ENCODE measurements at places on chromosomes 6 and 20.

- DNase-seq = no peak
These were observed 550.5 kb upstream of the MARCKS start for GRCh38 chr6:113306552-113307145.

- peak; percentile 18 for DNase-seq
These were observed 101.2 kb downstream of the NUS1 start for GRCh38 chr6:117776441-117776840.

DNA sequence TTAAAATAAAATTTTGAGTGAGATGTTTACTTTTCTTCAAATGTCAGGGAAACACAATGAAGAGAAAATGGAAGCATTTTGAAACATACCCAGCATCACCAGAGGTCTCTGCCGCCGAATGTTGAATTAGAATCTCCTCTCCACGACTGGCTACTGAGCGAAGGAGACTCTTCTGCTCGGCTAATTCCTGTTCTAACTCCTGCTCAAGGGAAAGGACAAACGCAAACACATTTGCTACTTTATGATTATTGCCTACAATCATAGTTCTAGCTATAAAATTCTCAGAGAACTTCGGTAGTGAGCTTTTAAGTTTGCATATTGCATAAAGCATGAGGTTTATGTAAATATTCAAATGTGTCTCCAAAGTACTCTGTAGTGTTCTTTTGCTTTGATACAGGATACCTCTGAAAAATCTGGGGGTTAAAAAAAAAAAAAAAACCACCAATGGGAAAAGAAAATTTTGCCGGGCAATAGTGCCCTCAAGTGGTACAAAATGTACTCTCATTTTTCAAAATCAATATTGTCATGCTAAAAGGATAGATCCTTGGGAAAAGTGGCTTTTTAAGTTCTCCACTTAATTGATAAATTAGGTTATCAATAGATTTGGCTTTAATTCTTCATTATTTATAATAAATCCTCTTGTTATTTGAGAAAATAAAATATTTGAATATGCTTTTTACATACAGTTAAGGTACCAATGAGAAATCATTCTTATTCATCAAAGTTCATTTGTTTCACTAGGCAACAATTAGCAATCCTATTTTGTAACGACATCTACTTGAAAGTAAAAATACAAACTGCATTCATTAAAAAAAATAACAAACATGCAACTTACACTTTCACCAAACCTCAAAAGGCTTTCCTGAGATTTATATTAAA is 369.0 kb downstream of the SYNE1 start:
- peak; percentile 26 for DNase-seq

- DNase-seq = no peak
These were observed 4.7 kb upstream of the SCUBE3 start for GRCh38 chr6:35209081-35209480.

- DNase-seq = no peak
These were observed 754.8 kb upstream of the DEFB115 start for GRCh38 chr20:30502670-30503069.

DNA sequence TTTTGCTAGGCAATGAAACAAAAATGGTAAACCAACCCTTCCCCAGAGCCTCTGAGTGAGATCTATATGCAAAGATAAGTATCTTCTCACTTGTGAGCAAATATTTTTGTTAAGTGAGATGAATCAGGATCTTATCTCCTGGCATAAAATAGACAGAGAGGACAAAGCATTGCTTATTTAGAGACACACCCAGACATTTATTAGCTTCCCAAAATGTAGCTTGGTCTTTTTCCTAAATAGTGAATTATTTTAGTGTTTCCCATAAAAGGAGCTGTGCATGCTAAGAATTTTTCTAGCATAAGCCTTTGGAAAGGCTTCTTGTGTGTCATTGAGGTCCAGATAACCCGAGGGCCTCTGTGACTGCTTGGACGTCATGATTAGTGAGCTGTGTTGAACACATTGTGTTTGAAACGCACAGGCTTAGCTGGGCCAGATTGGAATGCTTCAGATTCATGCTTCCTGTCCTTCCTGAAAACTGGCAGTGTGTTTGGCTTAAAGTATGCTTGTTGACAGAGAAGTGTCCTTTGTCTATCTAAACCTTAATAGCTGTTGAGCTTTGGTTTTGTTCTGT is 16.5 kb downstream of the MTHFD1L start:
- peak; percentile 88 for DNase-seq

DNA sequence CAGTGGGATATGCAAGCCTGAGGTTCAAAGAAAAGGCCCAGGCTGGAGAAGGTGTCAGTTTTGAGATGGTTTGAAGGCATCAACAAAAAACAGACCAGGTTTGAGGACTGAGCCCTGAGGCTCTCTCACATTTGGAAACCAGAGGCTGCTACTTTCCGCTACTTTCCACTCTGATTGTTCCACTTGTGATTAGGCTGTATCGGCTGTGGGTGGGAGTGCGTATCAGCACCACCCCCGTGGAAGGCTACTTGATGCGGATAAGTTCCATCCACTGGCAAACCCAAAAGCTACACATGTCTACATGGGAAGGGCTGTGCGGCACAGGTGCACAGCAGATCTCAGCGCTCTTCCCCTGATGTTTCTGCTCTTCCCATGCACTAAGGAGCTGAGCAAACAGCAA is 198.7 kb downstream of the GMPR start:
- DNase-seq = no peak

DNA sequence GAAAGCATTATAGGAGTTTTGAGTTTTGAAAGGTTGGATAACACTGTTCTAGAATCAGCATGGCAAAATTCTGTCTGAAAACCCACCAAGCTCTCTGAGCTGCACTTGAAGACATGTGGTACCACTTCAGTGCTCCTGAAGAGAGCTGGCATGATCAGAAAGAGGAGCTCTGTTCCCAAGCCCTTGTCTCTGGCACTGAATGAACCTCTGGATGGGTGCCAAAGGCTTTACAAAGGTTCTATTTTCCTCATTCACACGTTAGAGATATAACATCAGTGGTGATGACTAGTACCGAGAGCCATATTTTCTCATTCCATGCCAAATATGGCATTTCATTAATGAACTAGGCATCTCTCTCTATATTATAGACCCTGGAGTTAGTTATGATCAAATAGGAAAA is 301.8 kb upstream of the ID4 start:
- no peak for DNase-seq

DNA sequence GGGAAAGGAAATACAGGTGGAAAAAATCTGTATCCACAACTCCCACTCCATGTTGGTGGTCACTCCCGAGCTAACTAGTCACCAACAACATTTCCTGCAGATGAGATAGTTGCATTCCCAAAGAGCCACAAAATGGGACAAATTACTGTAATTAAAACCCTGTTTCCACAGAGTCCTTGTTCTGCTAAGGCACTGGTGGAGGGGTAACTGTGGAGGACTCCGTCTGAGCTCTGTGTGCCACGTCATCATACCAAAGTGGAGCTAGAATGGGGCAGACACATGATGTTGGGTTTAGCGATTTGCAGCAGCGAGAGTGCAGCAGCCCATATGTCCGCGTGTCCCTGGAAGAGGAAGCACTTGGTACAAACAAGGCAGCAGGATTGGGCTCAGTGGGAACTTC is 172.5 kb upstream of the KCNK16 start:
- no peak for DNase-seq

DNA sequence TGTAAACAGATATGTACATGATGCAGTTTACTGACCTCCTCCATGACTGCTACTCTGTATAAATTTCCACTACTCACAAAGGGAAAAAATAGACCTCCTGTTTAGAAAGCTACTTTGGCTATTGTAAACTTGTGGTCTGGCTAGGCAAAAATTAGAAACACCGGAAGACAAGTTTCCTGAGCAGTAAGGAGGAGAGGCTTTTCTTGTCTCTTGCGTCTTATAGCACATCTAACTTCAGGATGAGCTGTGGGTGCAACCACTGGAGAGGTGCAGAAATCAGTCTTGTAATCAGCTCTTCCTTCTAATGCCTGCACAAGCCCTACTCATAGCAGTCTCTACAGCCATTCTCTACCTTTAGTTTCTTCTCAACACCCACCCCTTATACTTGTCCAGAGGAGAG is 296.5 kb upstream of the SLC35B3 start:
- no peak for DNase-seq

DNA sequence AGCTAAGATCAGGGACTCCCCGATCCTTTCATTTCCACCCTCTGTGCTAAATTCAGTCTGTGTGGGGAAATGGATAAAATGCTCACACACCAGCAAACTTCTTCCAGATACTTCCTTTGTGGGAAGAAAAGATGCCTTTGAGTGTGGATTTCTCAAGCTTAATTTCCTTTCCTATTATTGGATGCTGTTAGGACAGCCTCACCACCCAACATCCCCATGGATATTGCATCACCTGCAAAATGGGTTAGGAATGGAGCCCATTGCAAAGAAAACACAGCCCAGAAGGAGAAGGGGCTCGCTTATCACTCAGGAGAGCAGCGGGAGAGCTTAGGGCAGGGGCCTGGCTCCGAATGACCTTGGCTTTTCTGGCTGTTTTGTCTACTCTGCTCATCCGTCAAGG is 272.2 kb downstream of the CDC5L start:
- no peak for DNase-seq

GRCh38 chr20:4844751-4845465 is 123.2 kb downstream of the PRND start:
- no peak for DNase-seq

- DNase-seq = no peak
These were observed 86.9 kb downstream of the PLCG1 start for GRCh38 chr20:41224281-41224680.

- DNase-seq = no peak
These were observed 152.1 kb upstream of the STMND1 start for GRCh38 chr6:16949716-16950115.

- DNase-seq = no peak
These were observed 179.6 kb upstream of the JARID2 start for GRCh38 chr6:15066089-15066758.

DNA sequence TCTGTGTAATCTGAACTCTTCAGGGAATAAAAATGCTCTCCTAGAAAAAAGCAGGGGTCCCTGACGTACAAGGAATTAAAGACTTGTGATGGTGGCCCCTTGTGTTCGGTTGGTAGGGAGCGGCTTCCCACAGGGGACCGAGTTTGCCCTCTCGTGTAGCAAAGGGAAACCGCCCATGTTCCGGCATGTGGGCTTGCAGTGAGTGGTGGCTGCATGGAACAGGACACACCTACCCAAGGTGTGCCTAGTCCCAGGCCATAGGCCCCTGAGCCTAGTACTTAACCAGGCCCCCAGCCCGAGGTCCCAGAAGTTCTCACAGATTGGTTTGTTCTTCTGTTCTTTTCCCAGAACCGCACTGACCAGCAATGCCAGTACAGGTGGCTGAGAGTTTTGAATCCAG is 15.5 kb downstream of the MYBL2 start:
- DNase-seq = no peak

DNA sequence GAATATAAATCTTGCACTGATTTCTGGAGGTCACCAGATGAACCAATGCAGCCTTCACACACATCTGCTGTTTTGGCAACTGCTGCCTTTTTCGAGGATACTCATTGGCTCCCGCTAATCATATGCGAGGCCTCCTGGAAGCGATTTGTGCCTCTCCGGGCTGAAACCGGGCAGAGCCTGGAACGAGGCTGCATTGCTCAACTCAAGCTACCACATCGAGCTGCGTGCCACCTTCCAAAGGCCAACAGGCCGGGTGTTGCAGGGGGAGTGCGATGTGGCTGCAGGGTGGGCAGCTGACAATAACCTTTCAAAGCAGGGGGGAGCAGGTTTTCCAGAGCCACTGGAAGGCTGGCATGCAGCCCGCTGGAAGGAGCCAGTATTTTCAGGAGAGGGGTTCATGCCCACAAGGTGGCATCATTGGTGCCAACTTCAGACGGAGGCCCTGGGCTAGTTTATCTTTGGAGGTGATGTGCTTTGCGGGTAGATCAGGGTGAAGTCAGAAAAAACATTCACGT is 122.6 kb upstream of the IFNGR1 start:
- DNase-seq = peak; percentile 80

- DNase-seq = peak; percentile 67
These were observed 155.1 kb upstream of the ENPP5 start for GRCh38 chr6:46325561-46326530.

DNA sequence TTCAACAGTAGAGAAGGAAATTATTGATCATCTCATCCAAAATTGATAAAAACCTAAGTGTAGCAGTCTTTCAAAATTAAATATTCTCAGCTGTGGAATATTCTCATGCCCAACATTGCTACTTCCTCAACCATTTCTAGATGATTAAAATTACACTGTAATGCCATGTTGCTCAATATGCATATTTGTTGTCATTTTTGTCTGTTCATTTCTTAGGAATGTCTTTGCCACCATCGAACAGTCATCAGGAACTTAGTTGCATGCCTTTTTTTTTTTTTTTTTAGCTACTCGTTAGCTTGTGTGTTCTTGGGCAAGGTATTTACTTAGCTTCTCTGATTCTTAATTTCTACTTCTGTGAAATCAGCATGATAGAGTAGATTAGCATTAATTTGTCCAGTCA is 188.6 kb downstream of the DTNBP1 start:
- DNase-seq = peak; percentile 64

DNA sequence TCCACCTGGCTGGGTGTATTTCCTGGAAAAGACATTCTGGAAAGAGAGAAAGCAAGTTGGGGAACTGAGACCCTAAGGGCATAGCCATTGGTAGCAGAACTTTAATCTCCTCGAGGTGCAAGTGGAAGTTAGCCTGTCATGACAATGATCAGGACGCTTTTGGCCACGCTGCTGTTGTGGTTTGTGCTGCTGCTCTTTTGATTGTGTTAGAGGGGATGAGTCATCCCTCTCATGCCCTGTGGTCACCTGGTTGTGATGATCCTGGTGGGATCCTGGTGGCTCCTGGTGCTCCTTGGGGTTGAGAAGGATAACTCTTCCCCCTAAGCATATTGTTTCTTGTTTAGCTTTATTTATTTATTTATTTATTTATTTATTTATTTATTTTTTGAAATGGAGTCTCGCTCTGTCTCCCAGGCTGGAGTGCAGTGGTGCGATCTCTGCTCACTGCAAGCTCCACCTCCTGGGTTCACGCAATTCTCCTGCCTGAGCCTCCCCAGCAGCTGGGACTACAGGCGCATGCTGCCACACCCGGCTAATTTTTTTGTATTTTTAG is 350.3 kb downstream of the KIF16B start:
- DNase-seq = peak; percentile 12

- no peak for DNase-seq
These were observed 176.6 kb downstream of the ZDHHC14 start for GRCh38 chr6:157557559-157557958.

- DNase-seq = no peak
These were observed 85.7 kb downstream of the HIVEP1 start for GRCh38 chr6:12097791-12098190.

DNA sequence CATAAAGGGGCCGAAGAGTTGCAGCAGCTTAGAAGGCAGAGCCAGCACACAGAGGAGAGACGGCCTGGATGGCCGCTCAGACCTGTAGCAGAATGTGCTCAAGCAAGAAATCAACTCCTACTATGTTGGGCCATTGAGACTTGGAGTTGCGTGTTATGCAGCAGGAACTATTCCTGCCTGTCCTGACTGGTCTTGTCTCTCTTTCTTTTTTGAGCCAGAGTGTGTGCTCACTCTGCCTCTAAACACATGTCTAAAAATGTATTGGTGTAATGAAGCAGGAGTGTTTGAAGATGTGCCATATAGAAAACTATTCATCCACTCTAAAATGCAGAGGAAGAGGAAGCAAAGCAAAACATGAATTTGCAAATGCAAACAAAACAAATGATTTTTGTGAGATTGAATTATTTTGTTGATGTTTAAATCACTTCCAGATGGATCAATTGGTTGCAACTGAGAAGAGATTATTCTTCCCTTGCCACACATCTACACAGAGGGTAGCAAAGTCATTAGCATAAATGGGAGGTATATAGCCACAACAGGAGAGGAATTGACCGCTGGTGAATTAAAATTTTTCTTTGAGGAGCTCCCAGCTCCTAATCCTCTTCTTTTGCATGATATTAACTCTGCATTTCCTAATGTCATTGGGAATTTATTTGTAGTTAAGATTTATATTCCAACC is 20.4 kb upstream of the SYNJ2 start:
- no peak for DNase-seq

Measured in AG20443 (cell line).